ENCODE measurements at places on chromosomes 4 and X.
A peak's percentile ranks its signal among the peaks of the same experiment; 100 is the strongest.

DNA sequence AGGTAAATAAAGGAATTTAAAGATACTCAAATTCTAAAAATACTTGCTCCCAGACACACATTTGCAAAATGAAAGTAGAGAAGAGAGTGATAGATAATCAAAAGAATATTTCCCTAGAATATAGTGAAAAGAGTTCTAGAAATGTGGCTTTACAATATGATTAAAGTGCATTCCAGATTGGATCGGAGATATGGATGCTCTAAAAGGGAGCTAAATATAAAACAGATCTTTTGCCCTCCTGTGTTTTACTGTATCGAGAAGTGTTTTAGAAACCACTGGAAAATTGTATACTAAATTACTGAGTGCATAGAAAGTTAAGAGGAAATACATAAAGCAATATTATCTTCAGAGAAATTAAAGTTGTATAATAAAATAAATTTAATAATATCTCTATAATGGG is 1392.0 kb downstream of the TECRL start:
- DNase-seq = no peak

DNA sequence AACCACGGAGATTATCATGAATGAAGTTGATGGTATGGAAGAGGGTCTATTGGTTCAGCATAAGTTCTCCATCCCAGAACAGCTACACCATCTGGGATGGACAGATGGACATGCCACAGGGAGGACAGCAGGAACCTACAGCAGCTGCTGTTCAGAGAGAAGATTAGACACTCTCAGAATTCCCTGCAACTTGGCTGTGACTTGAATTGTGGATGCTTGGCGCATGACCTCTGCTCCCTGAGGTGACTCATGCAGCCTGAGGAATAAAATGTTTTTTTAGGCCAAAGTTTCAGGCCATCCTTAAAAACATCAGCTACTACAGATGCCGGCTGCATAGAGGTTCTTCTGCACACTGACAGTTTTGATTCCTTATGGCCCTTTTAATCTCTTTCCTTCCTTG is 97.3 kb downstream of the RS1 start:
- peak; percentile 70 for DNase-seq

DNA sequence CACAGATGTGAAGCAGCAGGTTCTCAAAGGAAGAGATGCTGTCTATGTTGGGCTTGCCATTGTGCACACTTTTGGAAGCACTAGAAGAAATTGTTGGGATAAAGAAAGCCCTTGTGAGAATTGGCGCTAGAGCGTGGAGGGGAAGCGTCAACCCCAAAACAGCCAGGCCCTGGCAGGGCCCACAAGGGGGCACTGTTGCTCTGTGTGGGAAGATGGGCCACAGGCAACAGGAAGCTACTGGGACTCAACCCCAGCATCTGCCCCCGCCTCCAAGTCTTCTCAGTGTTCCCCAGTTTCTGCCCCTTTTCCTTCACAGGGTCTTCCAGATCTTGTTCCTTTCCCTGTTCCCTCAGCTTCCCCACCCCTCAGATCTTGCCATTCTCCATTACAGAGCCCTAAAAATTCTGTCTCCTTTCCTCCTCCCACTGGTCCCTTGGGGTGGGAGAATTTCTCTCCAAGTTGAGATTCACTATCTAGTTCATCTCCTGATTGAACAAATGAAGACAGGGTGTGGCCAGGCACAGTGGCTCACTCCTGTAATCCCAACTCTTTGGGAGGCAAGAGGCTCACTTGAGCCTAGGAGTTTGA is 85.5 kb downstream of the STARD8 start:
- DNase-seq = peak; percentile 30

DNA sequence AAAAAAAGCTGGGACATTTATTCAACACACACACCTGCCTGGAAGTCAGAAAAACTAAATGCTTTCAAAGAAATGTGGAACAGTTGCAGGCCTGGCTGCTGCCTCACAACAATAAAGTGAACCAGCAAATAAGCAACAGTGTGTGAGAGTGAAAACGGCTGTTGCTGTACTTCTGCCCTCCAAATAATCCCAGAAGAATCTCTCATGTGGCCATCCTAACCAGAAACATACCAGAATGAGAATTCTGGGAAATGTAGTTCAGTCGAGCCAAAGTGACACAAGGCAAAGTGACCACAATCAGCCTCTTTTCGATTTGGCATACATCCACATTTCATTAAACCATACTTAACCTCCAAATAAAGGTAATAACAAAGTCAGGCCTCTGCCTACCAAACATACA is 204.5 kb downstream of the SLC7A11 start:
- peak; percentile 66 for DNase-seq

DNA sequence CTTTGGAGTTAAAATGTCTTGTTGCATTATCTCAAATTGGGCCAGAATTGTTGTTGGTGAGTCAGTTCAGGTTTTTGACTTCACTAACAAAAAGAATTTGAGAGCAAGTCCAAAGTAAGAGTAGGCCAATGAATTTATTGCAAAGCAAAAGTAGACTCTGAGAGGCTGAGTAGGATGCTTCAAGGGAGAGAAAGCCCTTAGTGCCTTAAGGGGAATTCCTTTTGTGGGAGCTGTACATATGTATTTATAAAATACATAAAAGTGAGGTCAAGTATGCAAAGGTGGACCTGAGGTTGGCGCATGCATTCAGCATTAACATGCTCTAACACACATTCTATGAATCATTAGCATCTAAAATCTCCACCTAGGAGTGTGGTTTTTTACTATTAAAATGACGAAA is 565.4 kb downstream of the GRXCR1 start:
- DNase-seq = peak; percentile 8

- peak; percentile 70 for DNase-seq
Observed at GRCh38 chrX:150913511-150913910, 15.0 kb upstream of the CD99L2 start.

- no peak for DNase-seq
Observed at GRCh38 chr4:174713821-174714220, 115.2 kb downstream of the GLRA3 start.

- DNase-seq = no peak
Observed at GRCh38 chrX:15873566-15873965, 19.0 kb upstream of the AP1S2 start.

DNA sequence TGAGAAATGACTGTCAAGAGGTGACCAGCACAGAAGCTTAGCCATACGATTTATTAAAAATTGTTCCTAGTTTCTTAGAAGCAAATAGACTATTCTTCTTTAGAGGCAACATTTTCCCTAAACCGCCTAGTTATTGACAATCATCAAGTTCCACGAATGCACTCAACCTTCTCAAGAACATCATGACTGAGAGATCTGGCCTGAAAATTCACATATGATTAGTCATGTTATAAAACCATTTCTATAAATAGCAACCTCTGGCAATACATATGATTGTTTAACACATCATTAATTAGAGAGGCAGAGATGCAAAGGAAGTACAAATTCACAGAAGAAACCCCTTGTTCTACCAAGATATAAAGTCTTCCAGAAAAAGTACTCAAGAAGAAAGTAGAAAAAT is 6.7 kb downstream of the NUP62CL start:
- DNase-seq = no peak

GRCh38 chrX:44514272-44514671 is 28.4 kb downstream of the FUNDC1 start:
- DNase-seq = no peak

DNA sequence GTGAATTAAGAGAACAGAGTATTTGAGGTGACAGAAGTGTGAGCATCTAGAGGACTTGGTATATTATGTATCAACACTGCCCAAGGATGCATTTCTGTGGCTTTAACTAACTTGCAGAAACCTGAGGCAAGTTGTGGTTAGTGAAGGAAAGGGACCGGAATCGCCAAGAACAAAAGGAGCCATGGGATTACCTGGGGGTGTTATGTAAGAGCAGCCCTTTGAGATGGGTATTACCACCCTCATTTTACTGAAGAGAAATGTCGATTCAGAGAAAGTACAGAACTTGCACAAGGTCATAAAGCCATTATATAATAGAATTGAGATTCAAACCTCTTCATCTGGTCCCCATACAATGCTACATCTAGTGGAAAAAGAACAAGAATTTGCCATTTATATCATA is 14.3 kb downstream of the TENM3 start:
- no peak for DNase-seq

DNA sequence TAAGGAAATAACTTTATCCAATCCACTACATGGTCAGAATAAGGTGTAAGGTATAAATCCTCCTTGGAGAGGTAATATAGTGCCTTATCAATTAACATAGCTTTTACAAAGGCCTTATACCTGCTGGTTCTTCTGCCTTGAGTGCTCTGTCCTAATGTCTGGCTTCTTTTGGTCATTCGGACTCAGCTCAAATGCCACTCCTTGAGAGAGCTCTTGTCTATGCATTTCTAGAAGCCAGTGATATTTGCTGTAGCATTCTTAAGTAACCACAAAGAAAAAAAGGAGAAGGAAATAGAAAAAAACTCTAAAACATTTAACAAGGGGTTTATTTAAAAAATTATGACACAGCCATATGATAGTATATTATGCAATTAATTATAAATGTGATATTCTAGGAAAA is 444.8 kb upstream of the SLIT2 start:
- DNase-seq = peak; percentile 46

- no peak for DNase-seq
Observed at GRCh38 chr4:153792618-153793247, 3.9 kb upstream of the SFRP2 start.

GRCh38 chr4:88005076-88005475 is 2.4 kb upstream of the PKD2 start:
- DNase-seq = peak; percentile 89

DNA sequence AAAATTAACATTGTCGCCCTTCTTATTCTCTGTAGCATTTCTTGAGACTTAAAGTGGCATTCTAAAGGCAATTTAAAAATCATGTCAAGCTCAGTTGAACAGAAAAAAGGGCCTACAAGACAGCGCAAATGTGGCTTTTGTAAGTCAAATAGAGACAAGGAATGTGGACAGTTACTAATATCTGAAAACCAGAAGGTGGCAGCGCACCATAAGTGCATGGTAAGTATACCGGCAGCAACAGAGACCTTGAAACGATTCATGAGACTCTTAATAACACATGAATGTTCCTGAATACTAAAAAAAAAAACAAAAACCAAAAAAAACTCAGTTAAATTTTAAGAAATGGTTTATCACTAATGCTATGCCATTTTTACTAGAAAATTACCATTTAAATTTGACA is 82.4 kb upstream of the HPRT1 start:
- peak; percentile 40 for DNase-seq

DNA sequence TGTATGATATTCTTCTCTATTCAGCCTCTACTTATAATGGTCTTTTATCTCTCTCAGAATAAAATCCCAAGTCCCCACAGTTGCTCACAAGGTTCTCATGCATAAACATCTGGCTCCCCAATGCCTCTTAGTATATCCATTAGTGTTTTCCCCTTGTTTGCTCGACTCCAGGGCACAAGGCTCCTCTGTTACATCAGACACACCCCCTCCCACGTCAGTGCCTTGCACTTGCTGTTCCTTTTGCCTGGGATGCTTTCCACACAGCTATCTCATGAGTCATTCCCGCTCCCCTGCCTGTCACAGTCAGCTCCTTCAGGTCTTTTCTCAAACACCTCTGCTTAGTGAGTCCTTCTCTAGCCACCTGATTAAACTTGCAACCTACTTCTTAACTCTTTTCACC is 260.2 kb downstream of the IL1RAPL1 start:
- no peak for DNase-seq

- DNase-seq = peak; percentile 4
Observed at GRCh38 chrX:8724300-8724699, 7.6 kb downstream of the ANOS1 start.

DNA sequence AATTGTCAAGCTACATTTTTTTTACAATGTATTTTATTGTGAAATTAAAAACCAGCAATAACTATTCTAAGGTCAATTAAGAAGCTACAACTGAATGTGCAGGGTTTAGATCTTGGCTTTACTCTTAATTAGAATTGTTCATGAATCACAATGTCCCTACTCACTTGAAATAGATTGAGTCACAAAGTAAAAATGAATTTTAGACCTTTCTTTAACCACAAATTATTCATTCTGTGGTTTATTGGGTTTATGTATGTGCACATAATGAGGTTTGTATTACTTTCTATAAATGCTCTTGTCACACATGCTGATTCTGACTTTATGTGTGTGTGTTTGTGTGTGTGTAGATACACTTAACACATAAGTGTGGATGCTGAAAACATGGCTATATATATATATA is 647.0 kb upstream of the AADAT start:
- peak; percentile 27 for DNase-seq

DNA sequence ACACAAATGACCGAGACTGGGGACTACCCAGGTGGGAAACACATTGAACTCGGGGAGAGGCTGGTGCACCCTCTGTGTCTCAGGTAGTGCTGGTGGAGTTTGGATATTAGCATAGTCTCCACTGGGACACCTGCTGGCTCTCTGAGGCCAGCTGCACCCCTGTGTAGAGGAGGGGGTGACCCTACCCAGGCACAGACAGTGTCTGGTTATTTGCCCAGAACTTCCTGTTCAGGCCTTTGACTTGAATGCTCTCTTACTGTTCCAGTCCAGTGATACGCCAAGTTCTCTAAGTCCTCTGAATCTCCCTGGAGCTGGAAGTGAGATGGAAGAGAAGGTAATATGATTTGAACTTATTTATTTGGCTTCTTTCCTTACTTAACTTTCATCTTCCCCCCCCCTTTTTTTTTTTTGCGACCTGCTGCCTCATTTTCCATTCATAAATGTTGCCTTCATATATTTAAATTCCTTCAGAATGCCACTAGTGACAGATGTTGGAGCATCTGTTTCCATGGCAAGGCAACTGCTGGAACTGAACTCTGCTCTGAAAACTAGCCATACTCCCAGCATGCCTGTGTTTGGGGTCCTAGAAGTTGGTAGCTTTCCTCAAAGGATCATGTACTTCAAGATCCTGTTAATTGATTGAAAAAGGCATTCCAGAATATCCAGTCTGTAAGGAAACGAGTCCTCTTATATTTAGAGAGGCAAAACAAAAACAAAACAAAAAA is 76.7 kb downstream of the AASDH start:
- DNase-seq = no peak
